CD4-positive, alpha-beta T cell treated with Interleukin-17A for 4 hours (primary cell): ENCODE measurements at places on chromosomes 13 and 19.

DNA sequence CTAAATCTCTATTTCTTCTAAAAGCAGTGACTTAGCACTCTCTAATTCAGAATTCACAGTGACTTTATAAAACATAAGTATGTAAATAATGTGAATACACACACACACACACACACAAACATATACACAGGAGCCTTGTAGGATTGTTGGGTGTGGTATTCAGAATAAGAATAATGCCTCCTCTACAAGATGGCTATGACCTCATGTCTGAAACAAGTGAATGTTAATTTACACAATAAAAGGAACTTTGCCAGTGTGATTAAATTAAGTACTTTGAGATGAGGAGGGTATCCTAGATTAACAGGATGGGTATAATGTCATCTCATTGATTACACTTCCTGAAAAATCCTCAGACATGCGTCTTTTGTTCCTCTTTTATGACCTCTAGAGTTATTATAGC, 234.6 kb downstream of the SLITRK6 start:
- DNase-seq = no peak

GRCh38 chr13:110062077-110062776, 244.7 kb downstream of the COL4A1 start:
- DNase-seq = no peak

- no peak for DNase-seq
These were observed 24.6 kb downstream of the CYSLTR2 start for GRCh38 chr13:48678316-48678715.

DNA sequence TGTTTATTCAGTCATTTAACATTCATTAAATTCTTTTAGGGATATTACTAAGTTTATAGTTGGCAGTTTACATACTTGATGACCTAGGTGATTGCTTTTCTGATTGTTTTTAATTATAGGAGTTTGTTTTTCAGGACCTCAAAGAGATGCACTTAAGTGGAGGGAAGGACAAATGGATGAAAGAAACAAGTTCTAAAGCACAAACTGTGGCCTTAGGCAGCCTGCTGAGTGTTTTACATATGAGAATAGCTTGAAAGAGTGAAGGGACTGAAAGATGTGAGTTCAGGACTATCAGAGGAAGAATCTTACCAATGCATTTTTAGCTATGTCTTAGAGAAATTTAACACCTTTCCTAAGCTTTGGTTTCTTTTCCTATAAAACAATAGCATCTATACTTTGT, 402.6 kb downstream of the KLF12 start:
- DNase-seq = no peak

DNA sequence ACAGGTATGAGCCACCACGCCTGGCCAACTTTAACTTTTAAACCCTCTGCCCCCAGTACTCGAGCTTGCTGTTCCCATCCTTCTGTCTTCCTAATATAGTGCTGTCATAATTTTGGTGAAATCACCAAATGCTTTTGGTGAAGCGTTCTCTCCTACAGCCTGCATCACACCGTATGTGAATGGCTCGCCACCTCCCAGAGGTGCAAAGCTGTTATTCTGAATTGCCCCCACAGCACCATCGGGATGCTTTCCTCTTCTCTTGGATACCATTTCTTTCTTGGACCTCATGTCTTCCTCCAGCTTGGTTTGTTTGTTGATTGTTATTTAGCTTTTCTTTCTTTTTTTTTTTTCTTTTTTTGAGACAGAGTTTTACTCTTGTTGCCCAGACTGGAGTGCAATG, 53.0 kb upstream of the XPO4 start:
- no peak for DNase-seq

DNA sequence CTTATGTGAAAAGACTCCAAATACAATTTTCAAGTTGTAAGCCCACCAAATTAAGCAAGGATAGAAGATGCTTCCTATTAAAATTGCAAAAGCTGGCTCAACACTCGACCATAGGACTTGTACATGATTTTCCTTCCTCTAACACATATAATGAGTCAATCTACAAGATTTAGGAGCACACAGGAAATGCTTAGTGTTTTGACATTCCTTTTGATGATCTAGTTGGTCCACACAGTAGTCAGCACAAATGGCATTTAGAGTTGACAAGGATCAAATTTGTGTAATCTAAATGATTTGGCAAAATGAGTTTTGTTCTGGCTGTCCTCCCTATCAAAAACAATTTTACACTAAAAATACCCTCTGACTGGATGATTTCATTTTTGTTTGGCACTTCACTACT, 340.2 kb downstream of the DIAPH3 start:
- no peak for DNase-seq

DNA sequence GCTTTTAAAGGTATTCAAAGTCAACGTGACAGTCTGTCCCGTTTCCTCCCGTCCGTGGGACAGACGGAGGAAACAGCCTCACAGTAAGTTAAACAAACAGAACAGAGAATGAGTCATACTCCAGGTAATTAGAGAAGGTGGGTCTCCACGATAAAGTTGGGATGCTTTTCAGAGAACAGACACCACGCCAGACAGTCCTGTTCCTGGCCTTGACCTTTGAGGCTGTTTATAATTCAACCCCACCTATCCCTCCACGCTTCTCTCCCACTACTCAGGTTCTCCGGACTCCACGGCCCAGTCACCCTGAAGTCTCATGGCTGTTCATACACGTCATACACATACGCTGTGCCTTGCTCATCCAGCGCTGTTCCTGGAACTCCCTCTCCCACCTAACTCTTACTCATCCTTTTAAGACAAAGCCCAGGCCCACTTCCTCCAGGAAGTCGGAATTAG, 42.5 kb downstream of the ARHGEF18 start:
- no peak for DNase-seq

- no peak for DNase-seq
These were observed 5.0 kb downstream of the ELAVL1 start for GRCh38 chr19:8000298-8001038.
